ENCODE measurements at places on chromosomes 6 and 20.

DNA sequence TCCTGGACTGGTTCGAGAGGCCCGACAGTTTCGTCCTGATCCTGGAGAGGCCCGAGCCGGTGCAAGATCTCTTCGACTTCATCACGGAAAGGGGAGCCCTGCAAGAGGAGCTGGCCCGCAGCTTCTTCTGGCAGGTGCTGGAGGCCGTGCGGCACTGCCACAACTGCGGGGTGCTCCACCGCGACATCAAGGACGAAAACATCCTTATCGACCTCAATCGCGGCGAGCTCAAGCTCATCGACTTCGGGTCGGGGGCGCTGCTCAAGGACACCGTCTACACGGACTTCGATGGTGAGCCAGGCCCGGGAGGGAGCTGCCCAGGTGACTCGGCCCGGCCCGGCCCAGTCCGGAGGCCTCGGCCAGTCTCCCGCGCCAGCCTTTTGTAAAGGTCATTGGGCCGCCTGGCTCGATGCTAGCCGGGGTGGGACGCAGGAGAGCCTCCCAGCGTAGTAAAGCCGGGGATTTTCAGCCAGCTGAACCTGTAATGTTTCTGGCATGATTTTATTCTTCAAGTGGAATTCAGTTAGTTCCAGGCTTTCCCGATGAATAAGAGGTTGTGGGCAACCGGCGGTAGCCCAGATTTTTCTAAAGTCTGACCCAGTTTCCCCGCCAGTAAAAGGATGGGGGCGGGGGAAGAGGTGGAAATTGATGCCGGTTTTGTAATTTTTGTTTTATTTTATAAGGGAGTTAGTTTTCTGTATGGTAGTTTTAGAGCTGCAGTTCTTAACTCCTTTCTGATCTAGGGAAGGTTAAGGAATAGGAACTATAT, 1.4 kb downstream of the PIM1 start:
- peak; percentile 32 for DNase-seq

DNA sequence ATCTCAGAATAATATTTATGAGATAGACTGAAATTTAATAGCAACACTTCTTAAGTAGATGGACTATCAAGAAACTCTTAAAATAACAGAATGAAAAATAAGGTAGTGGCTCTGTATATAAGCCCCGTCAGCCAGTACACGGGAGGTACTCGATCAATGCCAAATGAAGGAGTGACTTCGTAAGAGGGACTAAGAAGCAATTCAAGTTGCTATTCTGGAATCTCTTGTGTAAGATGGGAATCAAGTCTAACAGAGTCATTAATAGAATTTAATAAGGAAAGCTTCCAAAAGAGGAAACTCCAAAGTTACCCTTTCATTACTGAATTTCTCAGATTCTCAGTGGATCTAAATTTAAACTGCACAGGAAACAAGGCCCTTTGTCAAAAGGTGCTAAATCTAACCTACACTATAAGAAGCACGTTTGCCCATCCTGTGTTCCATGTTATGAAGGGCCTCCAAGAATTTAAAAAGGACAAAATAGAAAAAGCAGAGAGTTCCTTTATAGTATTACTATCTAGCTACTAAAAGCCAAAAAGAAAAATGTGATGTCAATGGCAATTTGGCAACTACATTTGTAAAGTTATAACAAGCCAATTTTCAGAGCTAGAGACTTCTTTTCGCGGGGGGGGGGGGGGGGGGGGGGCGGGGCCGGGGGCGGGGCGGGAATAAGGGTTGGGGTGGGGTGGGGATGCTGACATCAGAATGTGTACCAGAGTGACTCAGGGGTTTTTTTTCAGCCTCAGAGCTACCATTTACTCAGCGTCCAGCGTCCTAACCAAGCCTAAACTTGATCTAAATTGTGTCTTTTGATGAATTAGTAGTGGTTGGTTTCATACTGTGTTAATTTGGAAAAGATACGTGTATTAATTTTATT, 200.6 kb downstream of the GMPR start:
- no peak for DNase-seq

- DNase-seq = no peak
Measured at GRCh38 chr6:43716099-43716498, 28.5 kb upstream of the MRPS18A start.

GRCh38 chr20:44496976-44497375, 21.3 kb downstream of the TTPAL start:
- DNase-seq = no peak

DNA sequence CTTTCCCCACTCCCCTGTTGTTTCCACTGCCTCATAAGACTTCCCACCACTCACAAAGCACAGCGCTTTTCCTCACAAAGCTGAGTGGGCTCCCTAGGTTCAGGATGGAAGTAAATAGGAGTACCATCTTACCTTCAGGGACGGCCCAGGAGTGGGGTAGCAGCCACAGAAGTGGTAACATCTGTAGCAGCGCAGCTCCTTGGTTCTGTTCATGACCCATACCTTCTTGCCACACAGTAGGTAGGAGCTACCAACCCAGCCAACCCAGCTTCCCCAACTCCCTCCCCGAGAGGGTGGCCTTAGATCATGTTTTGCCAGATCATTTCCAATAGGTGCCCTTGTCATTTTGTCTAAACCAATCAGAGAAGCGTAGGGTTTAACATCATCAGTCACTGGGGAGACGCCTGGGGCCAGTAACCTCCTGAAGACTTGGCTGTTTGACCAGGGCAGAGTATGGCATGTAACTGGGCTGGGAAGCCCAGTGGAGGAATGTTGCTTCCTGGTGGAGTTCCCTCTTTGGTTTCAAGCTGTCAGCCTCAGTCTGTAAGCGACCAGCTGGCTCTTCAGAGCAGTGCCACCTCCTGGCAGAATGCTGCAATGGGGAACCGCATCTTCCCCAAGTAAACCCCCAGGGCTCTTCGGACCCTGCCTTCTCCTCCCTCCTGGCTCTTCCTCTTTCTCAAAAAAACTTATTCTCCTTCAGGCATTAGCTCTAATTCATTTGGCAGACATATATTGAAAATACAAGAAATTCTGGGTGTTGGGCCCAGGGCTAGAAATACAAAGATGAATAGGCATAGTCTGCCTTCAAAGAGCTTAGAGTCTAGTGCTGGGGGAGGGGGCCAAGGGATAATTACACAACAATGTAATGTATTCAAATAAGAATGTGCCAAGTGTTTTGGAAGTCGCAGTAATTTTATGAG, at the start of gene HLA-DMA:
HLA-DMA (minus strand) TSS at position 281 of the 923 bp plus-strand sequence; CDS start at position 220, 61 bp downstream.
- DNase-seq = peak; percentile 88

GRCh38 chr20:57167971-57168701, 98.3 kb downstream of the BMP7 start:
- DNase-seq = no peak

- no peak for DNase-seq
Measured at GRCh38 chr6:95819939-95820338, 195.8 kb upstream of the FUT9 start.

- no peak for DNase-seq
Measured at GRCh38 chr6:36347621-36348020, 10.9 kb upstream of the BNIP5 start.

- peak; percentile 55 for DNase-seq
Measured at GRCh38 chr6:157774153-157775135, 48.6 kb upstream of the SNX9 start.

GRCh38 chr20:33584976-33585375, 77.2 kb upstream of the C20orf144 start:
- no peak for DNase-seq

Data from germinal center (tissue), 1 donor.